ENCODE measurements at places on chromosomes 16 and 17.

DNA sequence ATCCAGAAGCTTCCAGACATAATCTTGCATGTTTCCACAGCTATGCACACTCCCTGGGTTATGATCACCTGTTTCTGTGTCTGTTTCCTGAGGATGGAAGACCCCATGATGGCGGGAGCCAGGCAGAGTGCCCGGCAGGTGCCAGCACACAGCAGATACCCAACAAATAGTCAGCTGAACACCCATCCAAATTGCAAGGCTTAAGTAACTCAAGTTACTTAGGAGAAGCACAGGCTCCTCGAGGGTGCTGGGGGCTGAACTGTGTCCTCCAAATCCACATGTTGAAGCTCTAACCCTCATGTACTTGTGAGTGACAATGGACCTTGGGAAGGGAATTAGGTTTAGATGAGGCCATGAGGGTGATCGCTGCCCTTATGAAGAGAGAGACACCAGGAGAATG, 79.5 kb upstream of the DOC2B start:
- DNase-seq, result no peak

DNA sequence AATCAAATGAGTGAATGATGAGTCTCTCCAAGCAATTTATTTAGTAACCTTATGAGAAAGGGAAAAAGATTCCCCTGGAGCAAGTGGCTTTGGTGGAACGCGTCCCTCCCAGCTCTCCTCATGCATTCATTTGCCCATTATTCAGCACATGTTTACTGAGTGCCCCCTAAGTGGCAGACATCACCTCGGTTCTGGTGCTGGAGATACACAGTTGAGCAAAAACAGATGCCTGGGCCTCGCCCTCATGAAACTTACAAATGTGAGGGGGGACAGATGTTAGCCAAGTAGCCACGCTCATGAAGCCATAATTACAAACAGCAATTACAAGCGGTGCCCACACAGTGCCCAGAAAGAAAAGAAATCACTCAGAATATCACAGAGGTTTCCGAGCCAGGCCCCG, 45.1 kb upstream of the CIBAR2 start:
- DNase-seq, result no peak

DNA sequence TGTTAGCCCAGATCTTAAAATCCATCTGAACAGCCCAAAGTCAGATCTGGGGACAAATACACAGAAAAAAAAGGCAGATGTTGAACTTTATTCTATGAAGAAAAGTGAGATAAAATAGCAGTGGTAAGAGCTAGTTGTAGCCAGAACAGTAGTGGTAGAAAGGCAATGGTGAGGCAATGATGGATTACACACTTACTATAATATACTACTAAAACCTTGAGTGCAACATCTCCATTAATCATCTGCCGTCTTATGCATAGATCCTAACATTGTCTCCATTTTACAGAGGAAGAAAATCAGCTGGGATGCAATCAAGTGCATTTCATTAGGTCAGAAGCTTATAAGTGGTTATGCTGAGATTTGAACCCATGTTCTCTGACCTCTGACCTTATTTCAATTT, 699.6 kb downstream of the CDH11 start:
- no peak for DNase-seq

DNA sequence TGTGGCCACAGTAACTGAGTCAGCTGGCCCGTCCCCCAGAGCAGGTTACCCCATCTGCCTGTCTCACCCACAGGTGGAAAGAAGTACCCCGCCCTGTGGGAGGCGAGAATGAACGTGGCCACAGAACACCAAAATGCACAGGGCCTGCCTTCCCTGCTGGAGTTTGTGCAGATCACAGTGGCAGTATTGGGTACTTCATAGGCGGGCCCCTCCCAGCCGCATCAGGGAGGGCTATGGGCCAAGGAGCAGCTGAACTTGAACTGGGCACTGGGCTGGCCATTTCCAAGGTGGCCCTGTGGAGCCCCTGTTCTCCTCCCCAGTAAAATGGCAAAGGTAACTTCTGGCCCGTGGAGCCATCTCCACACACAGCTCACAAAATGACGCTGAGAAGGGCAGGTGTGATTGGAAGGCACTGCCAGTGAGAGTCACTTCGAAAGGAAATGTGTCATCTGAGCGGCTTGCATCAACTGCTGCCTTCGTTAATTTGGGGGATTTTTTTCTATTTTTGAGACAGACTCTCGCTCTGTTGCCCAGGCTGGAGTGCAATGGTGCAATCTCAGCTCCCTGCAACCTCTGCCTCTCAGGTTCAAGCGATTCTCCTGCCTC, 162.9 kb downstream of the ENGASE start:
- DNase-seq, result no peak

DNA sequence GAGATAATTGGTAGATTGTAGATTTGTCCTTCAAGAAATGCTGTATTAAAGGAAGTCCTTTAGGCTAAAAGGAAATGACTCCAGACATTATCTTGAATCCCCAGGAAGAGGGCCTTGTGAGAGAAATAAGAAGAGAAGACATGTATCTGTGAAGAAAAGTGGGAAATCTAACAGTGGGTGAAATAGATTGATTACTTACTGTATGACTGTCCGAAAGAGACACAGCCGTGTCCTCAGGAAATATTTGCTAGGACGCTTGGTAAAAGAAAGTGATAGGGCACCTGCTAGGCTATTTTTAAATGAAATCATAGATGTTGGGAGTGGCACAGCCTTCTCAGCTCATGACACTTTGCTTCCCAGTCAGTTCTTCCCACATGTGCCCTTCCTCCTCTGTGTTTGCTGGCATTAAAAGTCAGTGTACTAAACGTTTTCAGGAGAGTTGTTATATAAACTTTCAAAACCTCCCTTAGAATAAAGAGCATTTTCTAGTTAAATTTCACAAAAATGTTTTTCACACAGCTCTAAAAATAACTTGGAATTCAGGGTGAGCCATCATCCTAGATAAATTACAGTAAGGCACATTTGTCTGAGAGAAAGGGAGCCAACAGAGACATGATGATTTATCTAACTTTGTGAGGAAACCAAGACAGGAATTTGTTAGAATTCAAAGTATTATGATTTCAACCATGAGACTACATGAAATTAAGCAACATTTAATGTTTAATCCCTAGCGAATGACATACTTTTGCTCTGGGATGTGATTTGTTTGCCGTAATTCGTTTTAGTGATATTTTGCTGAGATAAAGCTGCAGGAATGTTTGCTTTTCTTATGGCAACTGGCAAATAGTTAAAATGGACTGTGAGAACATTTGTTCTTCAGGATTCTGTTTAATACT, 35.0 kb downstream of the DHRS7B start:
- DNase-seq, result no peak

GRCh38 chr17:27218719-27219488, 75.0 kb upstream of the WSB1 start:
- no peak for DNase-seq

GRCh38 chr17:34199454-34199853, 55.6 kb upstream of the CCL2 start:
- no peak for DNase-seq

DNA sequence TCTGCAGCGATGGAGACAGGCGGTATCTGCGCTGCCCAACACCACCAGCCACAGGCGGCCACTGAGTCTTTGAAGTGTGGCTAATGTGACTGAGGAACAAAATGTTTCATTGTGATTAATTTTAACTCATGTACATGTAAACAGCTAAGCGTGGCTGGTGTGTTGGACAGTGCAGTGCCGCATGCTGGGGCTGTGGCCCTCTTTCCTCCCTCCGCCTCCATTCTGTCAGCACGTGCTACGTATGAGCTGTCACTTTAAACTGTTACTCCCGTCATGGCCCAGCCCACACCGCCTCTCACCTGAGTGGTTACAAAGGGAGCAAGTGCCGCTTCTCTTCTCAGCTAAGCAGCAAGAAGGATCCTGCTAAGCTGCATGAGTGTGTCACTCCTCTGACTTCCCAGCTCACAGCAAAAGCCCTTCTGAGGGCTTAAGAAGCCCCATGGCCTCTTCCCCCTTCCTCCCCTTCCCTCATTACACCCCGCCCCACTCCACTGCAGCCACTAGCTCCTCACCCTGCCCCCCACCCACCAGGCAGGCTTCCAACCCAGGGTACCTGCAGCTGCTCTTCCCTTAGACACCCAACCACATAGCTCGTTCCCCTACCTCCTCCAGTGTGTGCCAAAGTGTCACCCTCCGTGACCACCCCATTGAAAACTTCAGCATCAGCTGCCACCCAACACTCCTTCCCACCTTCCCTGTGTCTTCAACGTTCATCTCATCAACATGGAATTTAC, 15.0 kb downstream of the HASPIN start:
- DNase-seq, result no peak
